Dorsolateral prefrontal cortex (tissue), 122 donors: ENCODE measurements at places on chromosomes 3 and 15.

- peak; percentile 45 for DNase-seq
These were observed 69.6 kb upstream of the THBS1 start for GRCh38 chr15:39511000-39511915.

DNA sequence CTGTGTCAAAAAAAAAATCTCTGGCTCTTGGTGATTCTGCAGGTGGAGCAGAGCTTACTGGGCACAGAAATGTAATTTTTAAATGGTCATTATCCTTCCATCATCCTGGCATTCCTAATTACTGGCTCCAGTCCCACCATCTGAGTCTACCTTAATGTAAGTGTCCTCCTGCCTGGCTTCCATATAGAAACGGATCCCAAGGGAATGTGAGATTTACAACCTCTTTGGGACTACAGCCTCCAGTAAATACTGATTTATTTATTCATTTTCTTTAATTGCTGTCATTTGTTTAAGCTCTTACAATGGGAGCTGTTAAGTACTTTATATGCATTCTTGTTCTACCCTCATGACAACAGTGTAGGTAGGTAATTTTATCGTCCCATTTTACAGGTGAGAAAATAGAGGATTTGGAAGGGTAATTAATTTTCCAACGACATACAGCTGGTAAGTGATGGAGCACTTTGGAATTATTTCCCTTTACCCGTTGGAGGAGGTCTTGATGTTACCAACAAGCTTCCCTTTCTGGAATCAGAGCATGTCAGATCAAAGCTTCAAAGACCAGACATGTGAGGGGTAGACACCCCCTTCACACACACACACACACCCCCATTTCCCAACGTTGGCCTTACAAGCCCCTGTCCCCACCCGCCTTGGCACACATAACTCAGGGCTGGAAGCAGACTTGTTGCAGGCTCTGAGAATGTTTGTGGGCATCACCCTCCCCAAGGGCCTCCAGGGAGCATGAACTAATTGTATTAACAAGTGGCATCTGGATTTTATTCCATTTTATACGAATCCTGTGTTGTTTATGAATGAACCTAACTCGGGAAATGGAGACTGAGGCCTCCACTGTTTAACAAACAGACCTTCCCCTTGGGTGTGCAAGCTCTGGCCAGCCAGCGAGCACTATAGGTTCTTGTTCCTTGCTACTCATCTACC, 116.9 kb downstream of the ALDH1A2 start:
- no peak for DNase-seq

GRCh38 chr3:40580494-40581091, 55.8 kb downstream of the ZNF621 start:
- peak; percentile 71 for DNase-seq

GRCh38 chr15:85764649-85765277, 30.0 kb downstream of the KLHL25 start:
- DNase-seq = no peak

- DNase-seq = no peak
These were observed 14.5 kb upstream of the LYZL4 start for GRCh38 chr3:42424911-42425310.

GRCh38 chr3:147652651-147653366, 243.6 kb downstream of the ZIC1 start:
- DNase-seq = no peak

DNA sequence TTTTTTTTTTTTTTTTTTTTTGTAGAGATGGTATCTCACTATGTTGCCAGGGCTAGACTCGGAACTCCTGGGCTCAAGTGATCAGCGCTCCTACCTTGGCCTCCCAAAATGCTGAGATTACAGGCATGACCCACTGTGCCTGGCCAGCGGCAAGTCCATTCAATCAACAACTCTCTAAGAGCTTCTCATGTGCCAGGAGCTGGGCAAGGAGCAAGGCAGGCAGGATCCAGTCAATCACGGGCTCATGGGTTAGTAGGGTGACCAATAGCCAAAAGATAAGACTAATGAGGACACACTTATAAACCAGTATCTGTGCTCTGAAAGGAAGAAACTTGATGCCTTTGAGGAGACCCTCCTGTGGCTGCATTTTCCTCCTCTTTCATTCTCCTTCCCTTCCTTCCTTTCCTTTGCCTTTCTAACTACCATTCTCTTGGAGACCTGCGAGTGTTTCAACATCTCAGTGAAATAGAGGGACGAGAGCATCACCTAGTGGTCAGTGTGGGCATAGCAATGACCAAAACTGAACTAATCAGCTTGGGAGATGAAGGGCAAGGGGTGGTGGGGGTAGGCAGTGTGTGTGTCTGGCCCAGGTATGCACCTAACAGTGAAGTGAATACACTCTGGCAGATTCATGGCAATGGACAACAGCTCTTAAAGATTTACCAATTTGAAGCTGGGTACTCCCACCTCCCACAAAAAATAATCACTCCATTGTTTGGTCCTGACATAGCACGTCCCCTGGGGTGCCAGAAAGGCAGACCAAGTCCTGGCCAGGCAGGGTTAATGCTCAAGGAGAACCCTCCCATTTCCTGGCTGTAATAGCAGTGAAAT, 6.3 kb downstream of the RPP25 start:
- peak; percentile 90 for DNase-seq

GRCh38 chr15:90044916-90045371, 43.8 kb downstream of the ZNF710 start:
- no peak for DNase-seq

GRCh38 chr15:101110681-101111569, 140.9 kb downstream of the CHSY1 start:
- DNase-seq = no peak

- no peak for DNase-seq
These were observed 10.2 kb downstream of the MITF start for GRCh38 chr3:69749461-69749860.

GRCh38 chr15:63146684-63147083, 10.6 kb downstream of the RPS27L start:
- no peak for DNase-seq

GRCh38 chr3:98501863-98502576, 4.5 kb downstream of the OR5K2 start:
- no peak for DNase-seq

DNA sequence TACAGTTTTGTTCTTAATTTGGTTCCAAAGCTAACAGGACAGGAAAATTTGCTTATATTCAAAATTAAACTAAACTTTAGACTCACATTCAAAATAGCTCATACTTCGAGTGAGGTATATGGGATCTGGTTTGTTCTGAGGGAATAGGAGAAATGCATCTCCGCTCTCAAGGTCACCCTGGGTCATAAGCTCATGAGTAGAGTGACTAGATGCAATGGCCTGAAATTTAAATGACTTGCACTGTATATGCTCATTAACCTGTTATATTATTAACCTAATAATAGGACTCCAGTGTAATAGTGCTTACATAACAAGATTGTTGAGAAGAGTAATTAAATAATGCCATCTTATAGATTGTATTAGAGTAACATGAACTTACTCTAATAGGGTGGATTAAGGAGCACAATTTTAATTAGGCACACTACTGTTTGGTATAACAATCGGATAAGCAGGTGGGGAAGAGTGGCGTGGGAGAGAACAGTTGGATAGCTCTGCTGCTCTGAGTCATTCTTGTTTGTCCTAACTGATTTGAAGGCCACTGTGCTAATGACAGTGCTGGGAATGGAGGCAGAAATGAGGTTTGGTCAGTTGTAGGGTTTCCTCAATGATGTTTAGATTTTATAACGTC, 5.2 kb downstream of the NKTR start:
- no peak for DNase-seq

- DNase-seq = no peak
These were observed 5.6 kb downstream of the TIGIT start for GRCh38 chr3:114299421-114299820.
